H7 (cell line): ENCODE measurements at places on chromosomes 16 and 17. TPM values are rescaled to one million over a fixed set of nuclear protein-coding genes. Genes with fewer than 3 reads are reported as not detected.

Gene CCDC40
- total RNA-seq: 3.8 and 4.2 TPM in 2 replicates

Gene USP6
- 0.03 TPM in 1 of 2 replicates, not detected in the other for total RNA-seq

Gene ZC3H7A
- 19.7 and 27.0 TPM in 2 replicates for total RNA-seq

Gene NOG
- total RNA-seq: 0.78 and 4.1 TPM in 2 replicates

Gene MAPK8IP3
- total RNA-seq: 35.2 and 44.9 TPM in 2 replicates

Gene MYH8
- not detected in 2 replicates for total RNA-seq

Gene AXIN2
- 34.8 and 36.1 TPM in 2 replicates for total RNA-seq
